Stimulated activated CD8-positive, alpha-beta memory T cell treated with anti-CD3 and anti-CD28 coated beads, Interleukin-2, amount 100 ng/mL, for 1 hour (primary cell): ENCODE measurements at places on chromosomes 16 and 17.

DNA sequence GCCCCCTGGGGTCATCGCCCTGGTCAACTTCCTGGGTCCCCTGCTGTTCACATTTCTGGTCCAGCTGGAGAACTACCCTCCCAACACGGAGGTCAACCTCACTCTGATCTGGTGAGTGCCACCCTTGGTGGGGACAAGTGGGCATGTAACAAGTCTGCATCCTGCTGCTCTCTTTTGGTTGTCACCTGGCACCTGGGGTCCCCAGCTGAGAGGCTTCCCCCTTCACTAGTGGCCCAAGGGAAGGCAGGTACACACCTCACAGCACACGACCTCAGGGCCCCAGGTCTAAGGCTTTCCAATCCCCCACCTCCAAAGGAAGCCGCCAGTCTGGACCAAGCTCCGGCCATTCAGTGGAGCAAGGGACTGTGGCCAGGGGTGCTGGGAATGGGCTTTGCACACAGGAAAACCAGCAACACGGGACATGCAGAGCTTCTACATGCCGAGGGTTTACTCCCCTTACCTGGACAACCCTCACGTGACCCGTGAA lies 4.4 kb downstream of the TMC8 start:
- DNase-seq = no peak

GRCh38 chr16:85321509-85322271 lies 209.4 kb upstream of the CIBAR2 start:
- DNase-seq = no peak

GRCh38 chr17:59666235-59666634 lies 41.0 kb downstream of the PTRH2 start:
- no peak for DNase-seq

GRCh38 chr17:6186998-6187397 lies 116.8 kb downstream of the WSCD1 start:
- DNase-seq = no peak

DNA sequence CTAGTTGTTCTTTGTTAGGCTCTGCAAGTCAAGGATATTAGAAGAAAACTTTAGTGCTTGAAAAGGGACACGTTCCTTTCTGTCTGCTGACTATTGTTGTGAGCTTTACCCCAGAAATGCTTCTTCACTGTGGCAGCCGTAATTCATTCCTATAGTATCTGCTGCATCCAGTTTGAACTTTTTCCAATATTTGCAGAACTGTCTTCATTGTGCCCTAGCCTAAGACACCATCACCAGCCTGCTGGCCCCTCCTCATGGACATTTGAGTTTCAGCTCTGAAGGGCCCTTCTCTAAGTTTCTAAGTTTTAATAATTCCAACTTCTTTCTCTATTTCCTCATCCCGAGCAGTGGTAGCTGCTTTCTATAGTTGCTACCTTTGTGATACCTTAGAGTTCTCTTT lies 91.7 kb downstream of the SLC39A11 start:
- no peak for DNase-seq

GRCh38 chr16:2782583-2783351 lies 4.6 kb downstream of the PRSS33 start:
- no peak for DNase-seq

DNA sequence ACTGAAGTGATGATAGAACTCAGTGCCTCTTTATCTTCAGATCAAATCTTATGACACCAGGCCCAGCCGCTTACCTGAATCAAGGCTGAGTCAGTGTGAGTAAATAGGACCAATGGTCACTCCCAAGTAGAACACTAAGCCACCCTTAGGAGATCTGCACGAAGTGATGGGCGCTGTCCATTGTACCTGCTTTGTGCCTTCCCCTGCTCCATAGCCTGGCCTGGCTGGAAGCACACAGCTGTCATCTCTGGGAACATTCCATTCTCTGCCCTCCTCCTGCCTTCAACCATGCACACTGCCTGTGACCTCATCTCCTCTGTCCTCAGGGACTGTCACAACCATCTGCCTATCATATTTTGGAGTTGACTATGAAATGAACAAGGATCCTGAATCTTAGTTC lies 279.5 kb upstream of the ASIC2 start:
- no peak for DNase-seq

- DNase-seq = no peak
These were observed 26.2 kb upstream of the SSTR2 start for GRCh38 chr17:73138541-73139138.
